Memory B cell (primary cell): ENCODE measurements at places on chromosomes 13 and 19.

- no peaks in the 10 kb centered on the region for H3K36me3 ChIP-seq
- no peak overlapping the region for H3K4me3 ChIP-seq
- no peak overlapping the region for H3K27ac ChIP-seq
- no peak for DNase-seq
These were observed 395.5 kb downstream of the EFNB2 start for GRCh38 chr13:106139942-106140341.

GRCh38 chr13:50691681-50692263 lies 151.7 kb downstream of the DLEU7 start:
- peaks cover 3% of the 10 kb centered on the region for H3K4me1 ChIP-seq
- peak overlapping the region; percentile 22 for H3K27ac ChIP-seq
- no peak for DNase-seq
- no peaks in the 10 kb centered on the region for H3K27me3 ChIP-seq
- H3K36me3 ChIP-seq = no peaks in the 10 kb centered on the region

GRCh38 chr19:29586401-29586800 lies 19.7 kb upstream of the POP4 start:
- peaks cover 2% of the 10 kb centered on the region for H3K36me3 ChIP-seq
- H3K27ac ChIP-seq = no peak overlapping the region
- DNase-seq = no peak

GRCh38 chr19:13931391-13932148 lies 6.6 kb downstream of the PODNL1 start:
- H3K4me1 ChIP-seq = peaks cover 11% of the 10 kb centered on the region
- no peak overlapping the region for H3K4me3 ChIP-seq
- no peak for DNase-seq
- no peak overlapping the region for H3K27ac ChIP-seq

DNA sequence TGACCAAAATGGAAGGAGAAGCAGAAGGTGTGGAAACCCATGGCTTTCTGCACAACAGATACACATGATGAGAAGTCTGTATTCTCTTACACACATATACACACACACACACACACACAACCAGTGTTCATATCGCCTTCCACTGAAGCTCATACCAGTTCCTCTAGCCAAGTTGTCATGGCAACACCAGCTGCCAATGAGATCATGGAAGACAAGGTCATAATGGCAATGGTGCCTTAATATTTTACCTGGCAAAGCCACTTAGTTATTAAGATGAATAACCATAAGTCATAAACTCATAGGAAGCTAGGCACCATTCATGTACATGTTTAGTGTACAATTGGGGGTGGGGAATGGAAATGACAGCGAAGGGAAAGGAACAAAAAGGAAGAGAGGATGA lies 2.6 kb upstream of the DHRS12 start:
- peaks cover 20% of the 10 kb centered on the region for H3K4me1 ChIP-seq
- no peak for DNase-seq
- no peaks in the 10 kb centered on the region for H3K27me3 ChIP-seq
- H3K4me3 ChIP-seq = no peak overlapping the region
- H3K27ac ChIP-seq = peak overlapping the region; percentile 100

- no peak overlapping the region for H3K27ac ChIP-seq
- no peak for DNase-seq
- H3K4me1 ChIP-seq = peaks cover 3% of the 10 kb centered on the region
- no peaks in the 10 kb centered on the region for H3K27me3 ChIP-seq
- H3K36me3 ChIP-seq = no peaks in the 10 kb centered on the region
These were observed 1323.9 kb upstream of the SPRY2 start for GRCh38 chr13:81664872-81665271.

- H3K4me1 ChIP-seq = peaks cover 23% of the 10 kb centered on the region
- no peaks in the 10 kb centered on the region for H3K27me3 ChIP-seq
- no peak overlapping the region for H3K27ac ChIP-seq
- no peak overlapping the region for H3K4me3 ChIP-seq
These were observed 49.3 kb downstream of the DLEU7 start for GRCh38 chr13:50794226-50794625.

DNA sequence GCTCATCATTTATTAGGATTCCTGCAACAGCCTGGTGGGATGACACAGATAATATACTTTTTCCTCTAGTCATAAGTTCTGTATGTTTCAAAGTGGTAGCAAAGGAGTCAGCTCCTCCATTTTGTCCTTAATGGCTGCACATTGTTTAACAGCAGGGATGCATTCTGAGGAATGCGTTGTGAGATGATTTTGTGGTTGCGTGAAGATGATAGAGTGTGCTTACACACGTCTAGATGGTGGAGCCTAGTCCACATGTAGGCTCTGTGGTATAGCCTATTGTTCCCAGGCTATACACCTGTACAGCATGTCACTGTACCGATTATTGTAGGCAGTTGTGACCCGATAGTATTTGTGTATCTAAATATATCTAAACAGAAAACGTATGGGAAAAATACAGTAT lies 4.6 kb downstream of the SMARCA4 start:
- peaks cover 2% of the 10 kb centered on the region for H3K36me3 ChIP-seq
- no peak for DNase-seq
- H3K4me1 ChIP-seq = peaks cover 42% of the 10 kb centered on the region
- no peak overlapping the region for H3K4me3 ChIP-seq
- H3K27ac ChIP-seq = no peak overlapping the region

DNA sequence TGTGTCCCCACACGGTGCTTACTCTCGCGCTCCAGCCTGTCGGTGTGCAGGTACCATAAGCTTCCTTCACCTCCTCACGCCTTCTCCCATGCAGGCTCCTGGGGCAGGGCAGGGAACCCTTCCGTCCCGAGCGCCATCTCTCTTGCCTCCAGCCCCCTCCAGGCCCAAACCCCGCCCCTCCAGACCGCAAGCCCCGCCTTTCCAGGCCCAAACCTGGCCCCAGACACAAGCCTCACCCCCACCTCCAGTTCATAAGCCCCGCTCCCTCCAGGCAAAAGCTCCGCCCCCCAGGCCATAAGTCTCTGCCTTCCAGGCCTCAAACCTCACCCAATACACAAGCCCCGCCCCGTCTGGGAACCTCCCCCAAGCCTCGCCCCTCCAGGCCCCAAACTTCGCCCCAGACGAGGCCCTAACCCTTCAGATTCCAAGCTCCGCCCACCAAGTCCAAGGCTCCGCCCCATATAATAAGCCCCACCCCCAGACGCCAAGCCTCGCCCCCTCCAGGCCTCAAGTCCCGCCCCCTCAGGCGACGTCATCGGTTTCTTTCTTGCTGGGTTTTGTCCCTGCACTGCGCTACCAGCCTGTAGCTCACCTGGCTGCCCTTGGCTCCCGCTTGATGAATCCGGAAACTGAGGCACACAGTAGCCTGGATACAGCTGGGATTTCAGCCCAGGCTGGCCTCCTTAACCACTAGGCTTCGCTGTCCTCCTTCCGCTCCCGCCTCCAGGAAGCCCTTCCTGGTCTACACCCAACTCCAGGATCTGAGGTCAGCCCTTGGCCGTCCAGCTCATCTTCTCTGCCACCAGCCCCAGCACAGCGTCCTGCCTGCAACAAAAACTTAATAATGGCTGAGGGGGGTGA lies 16.1 kb downstream of the MKNK2 start:
- peak; percentile 70 for DNase-seq
- H3K27me3 ChIP-seq = no peaks in the 10 kb centered on the region
- peaks cover 10% of the 10 kb centered on the region for H3K36me3 ChIP-seq
- H3K4me3 ChIP-seq = no peak overlapping the region
- peak overlapping the region; percentile 49 for H3K27ac ChIP-seq

DNA sequence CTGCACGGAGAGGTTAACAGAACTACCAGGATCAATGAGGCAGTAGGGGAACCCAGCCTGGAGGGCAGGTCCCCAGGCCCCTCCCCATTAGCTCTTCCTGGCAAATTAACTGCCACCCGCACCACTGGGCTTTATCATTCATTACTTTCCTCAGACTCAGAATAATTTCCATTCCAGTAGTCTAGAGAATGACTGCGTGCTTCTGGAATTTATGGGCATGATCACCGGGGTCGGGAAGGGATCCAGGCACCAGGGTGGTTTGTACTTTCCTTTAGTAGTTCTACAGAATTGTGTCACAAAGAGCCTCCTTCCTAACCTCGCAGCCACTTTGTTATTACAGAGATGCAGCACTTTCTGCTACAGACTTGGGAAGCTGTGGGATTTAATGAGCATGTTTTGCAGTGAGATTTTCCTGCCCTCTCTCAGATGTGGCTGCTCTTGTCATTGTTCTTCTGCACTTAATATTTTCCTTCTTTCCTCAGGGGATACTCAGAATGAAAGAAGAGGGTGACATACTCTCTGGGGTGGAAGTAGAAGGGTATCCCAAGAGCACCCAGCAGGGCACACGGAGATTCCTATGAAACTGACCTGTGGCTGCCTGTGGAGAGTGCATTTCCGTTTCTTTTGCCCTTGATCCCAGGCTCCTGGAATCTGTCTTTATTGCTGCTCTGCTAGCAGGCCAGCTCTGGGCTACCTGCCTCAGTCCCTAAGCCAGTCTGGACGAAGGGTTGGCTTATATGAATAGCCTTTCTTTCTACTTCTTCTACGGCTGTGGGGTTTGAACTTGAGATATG lies 285.0 kb upstream of the SLC10A2 start:
- no peaks in the 10 kb centered on the region for H3K36me3 ChIP-seq
- no peak overlapping the region for H3K27ac ChIP-seq
- H3K4me3 ChIP-seq = no peak overlapping the region
- no peak for DNase-seq
- no peaks in the 10 kb centered on the region for H3K27me3 ChIP-seq

DNA sequence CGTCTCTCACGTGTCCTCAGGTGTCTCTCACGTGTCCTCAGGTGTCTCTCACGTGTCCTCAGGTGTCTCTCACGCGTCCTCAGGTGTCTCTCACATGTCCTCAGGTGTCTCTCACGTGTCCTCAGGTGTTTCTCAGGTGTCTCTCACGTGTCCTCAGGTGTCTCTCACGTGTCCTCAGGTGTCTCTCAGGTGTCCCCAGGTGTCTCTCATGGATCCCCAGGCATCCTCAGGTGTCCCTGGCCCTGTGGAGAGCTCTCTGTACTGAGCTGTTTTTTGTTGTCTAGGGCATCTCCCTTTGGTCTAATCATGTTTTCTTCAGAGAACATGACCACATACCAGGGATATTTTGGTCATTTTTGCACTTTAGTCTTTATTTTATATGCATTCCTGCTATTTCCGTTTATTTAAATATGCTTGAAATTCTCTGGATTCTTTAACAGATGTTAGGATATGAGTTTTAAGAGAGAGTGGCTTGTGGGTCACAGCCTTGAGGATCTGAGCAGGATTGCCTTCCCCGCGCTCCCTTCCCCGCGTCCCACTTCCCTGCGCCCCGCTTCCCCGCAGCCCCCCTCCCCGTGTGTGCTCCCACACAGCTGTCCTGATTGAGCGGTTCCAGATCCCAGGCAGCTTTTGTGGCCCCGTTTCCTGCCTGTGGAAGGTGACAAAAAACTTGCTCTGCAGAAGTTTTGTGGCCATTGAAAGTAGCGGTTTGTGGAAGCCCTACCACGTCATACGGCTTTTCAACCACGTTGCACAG lies 31.9 kb downstream of the ATP4B start:
- peaks cover 25% of the 10 kb centered on the region for H3K36me3 ChIP-seq
- no peak overlapping the region for H3K27ac ChIP-seq
- DNase-seq = no peak
- H3K4me1 ChIP-seq = peaks cover 8% of the 10 kb centered on the region

GRCh38 chr19:900302-901111 lies 7.2 kb downstream of the RNU6-9 start:
- no peak overlapping the region for H3K4me3 ChIP-seq
- H3K36me3 ChIP-seq = peaks cover 20% of the 10 kb centered on the region
- H3K4me1 ChIP-seq = peaks cover 10% of the 10 kb centered on the region
- H3K27ac ChIP-seq = peak overlapping the region; percentile 73
- H3K27me3 ChIP-seq = no peaks in the 10 kb centered on the region
- DNase-seq = no peak

GRCh38 chr13:63463782-63464610 lies 2048.3 kb upstream of the PCDH20 start:
- no peaks in the 10 kb centered on the region for H3K27me3 ChIP-seq
- DNase-seq = no peak
- H3K27ac ChIP-seq = no peak overlapping the region
- no peaks in the 10 kb centered on the region for H3K4me1 ChIP-seq

- H3K27me3 ChIP-seq = no peaks in the 10 kb centered on the region
- H3K4me1 ChIP-seq = no peaks in the 10 kb centered on the region
- no peak overlapping the region for H3K4me3 ChIP-seq
These were observed 167.1 kb downstream of the PCDH9 start for GRCh38 chr13:67063036-67063435.

GRCh38 chr13:111171629-111172028 lies 56.5 kb downstream of the ARHGEF7 start:
- no peak overlapping the region for H3K4me3 ChIP-seq
- H3K36me3 ChIP-seq = peaks cover 36% of the 10 kb centered on the region
- peak overlapping the region; percentile 71 for H3K27ac ChIP-seq
- DNase-seq = no peak

DNA sequence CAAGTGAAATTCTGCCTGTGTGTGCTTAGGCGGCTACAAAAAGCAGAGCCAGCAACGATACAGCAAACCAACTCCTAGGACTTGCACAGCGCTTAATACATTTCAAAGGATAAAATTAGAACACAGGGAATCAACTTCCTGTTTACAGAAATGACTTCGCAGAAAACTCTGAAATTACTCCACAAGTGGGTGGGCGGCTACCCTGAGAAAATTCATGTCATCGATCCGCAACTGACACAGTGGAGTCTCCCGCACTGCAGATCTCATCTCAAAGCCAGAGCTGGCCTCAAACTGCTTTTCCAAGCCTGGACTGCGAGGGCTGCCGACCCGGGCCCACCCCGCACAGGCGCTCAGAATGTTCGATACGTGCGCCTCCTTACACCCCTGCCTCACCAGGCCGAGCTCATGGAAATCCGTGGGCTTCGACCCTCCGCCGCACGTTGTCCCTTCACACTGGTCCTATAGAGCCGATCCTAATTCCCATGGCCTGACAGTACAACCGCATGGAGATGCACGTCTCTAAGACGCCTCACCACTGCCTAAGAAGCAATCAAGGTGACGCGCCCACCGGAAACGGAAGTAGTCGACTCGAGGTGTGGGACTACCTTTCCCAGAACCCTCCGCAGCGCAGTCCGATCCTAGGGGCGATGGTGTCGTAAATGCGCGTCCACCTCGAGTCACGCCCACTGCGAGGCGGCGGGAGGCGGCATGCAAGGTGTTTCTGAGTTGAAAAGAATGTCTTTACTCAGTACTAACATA lies at the start of gene ZNF229:
TSS of gene ZNF229 (minus strand) at position 557 of the 759 bp plus-strand sequence. CDS start 5,625 bp downstream, outside the sequence.
- peak within 1 kb of the TSS; percentile 93 for H3K4me3 ChIP-seq
- peaks cover 14% of the 10 kb centered on the region for H3K27me3 ChIP-seq
- H3K4me1 ChIP-seq = peaks cover 3% of the 10 kb centered on the region
- peak; percentile 44 for DNase-seq
- H3K36me3 ChIP-seq = peaks cover 45% of the 10 kb centered on the region
- no peak within 1 kb of the TSS for H3K27ac ChIP-seq

GRCh38 chr19:17706750-17707181 lies 12.5 kb upstream of the MAP1S start:
- H3K4me3 ChIP-seq = no peak overlapping the region
- H3K36me3 ChIP-seq = no peaks in the 10 kb centered on the region
- no peak for DNase-seq
- peaks cover 3% of the 10 kb centered on the region for H3K4me1 ChIP-seq
- no peak overlapping the region for H3K27ac ChIP-seq

GRCh38 chr13:73948848-73949529 lies 185.2 kb downstream of the KLF12 start:
- H3K4me3 ChIP-seq = no peak overlapping the region
- no peaks in the 10 kb centered on the region for H3K27me3 ChIP-seq
- no peak for DNase-seq
- H3K27ac ChIP-seq = peak overlapping the region; percentile 28

GRCh38 chr13:20870829-20871228 lies 31.7 kb downstream of the XPO4 start:
- H3K4me3 ChIP-seq = no peak overlapping the region
- no peak overlapping the region for H3K27ac ChIP-seq
- H3K27me3 ChIP-seq = no peaks in the 10 kb centered on the region
- H3K4me1 ChIP-seq = peaks cover 18% of the 10 kb centered on the region
- H3K36me3 ChIP-seq = peaks cover 6% of the 10 kb centered on the region

- no peaks in the 10 kb centered on the region for H3K4me1 ChIP-seq
- DNase-seq = no peak
- no peaks in the 10 kb centered on the region for H3K36me3 ChIP-seq
- no peak overlapping the region for H3K27ac ChIP-seq
- H3K27me3 ChIP-seq = peaks cover 1% of the 10 kb centered on the region
These were observed 320.8 kb downstream of the ZNF536 start for GRCh38 chr19:30692879-30693503.
